NCI-H460 (cell line): ENCODE measurements at places on chromosomes 12 and 14. TPM values are rescaled to one million over a fixed set of nuclear protein-coding genes. Genes with fewer than 3 reads are reported as not detected.

The PMCH gene
- not detected in 2 replicates for total RNA-seq

The HCAR3 gene
- total RNA-seq, result 0.05 TPM in 1 of 2 replicates, not detected in the other

The CCDC197 gene
- total RNA-seq, result not detected in 2 replicates

The RERGL gene
- not detected in 2 replicates for total RNA-seq

The SERPINA9 gene
- not detected in 2 replicates for total RNA-seq
